ENCODE measurements at places on chromosomes 5 and 9.

DNA sequence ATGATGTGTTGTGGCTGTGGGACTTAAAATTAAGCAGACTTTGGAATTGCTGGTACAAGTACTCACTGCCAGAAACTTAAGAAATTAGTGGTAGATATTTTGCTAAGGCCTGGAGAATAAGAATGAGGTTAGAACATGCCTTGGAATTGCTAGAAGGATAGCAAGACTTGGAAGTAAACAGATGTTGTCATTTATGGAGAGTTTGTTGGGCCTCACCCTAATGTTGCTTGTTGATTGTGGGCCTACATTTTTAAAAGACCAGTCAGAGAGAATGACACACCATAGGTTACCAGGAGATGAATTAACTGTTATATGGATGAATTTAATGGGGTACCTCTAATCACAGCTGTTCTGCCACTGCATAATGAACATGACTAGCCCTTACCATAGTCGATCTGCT lies 120.1 kb upstream of the GAS1 start:
- DNase-seq, result no peak

DNA sequence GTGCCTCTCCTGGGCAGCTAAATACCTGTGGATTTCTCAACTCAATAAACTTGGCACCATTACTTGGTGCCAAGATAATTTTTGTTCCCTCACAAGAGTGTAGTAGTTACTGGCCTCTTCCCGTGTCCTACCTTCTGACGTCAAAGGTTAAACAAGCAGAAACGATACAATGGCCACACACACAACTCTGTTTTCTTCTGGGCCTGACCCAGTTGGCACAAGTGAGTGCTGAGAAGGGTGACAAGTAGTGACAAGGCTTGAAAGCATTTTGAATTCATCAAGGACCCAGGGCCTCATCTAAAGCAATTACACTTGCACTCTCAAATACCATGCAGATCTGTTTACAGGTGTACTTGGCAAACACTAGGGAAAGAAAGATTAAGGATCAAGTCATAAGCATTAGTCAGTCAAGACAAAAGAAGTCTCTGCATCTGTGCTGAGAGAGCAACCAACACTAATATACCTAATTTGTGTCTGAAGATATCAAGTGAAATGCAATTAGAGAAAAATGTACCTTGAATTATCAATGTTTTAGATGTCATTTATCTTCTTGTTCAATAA lies 30.8 kb downstream of the RASEF start:
- DNase-seq, result no peak

DNA sequence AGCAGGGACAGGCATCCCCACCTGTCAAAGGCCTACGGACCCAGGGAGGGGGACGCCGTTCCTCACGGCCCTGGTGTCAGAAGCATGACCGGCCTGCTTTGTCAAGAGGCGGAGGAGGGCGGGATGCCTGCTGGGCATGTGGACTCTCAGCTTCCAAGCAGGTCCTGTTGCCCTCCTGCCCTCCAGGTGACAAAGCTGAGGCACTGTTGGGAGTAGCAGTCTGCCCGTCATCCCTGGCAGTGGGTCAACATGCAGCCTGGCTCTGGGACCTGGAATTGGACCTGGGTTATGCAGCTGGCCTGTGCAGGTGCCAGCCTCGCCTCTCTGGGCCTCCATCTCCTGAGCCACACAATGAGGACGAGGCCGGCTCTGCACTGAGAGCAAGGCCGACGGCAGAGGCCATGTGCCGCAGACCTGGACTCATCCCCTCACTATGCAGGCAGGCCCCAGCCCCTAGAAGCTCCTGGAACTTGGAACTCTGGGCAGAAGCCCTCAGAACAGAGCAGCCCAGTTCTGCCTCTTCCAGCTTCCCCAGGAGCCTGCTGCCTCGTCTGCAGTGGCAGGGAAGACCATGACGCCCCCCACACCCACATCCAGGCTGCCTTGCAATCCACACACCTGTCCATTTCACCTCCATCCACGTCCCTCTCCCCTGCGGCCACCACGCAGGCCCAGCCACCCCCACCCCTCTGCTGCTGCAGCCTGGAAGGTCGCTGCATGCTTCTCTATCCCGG lies 20.8 kb upstream of the FCN1 start:
- no peak for DNase-seq

GRCh38 chr9:84947412-84947972 lies 278.0 kb downstream of the NTRK2 start:
- no peak for DNase-seq

GRCh38 chr5:95644351-95645042 lies 2.1 kb upstream of the RFESD start:
- no peak for DNase-seq

GRCh38 chr9:122179054-122179689 lies 19.5 kb downstream of the MORN5 start:
- no peak for DNase-seq

DNA sequence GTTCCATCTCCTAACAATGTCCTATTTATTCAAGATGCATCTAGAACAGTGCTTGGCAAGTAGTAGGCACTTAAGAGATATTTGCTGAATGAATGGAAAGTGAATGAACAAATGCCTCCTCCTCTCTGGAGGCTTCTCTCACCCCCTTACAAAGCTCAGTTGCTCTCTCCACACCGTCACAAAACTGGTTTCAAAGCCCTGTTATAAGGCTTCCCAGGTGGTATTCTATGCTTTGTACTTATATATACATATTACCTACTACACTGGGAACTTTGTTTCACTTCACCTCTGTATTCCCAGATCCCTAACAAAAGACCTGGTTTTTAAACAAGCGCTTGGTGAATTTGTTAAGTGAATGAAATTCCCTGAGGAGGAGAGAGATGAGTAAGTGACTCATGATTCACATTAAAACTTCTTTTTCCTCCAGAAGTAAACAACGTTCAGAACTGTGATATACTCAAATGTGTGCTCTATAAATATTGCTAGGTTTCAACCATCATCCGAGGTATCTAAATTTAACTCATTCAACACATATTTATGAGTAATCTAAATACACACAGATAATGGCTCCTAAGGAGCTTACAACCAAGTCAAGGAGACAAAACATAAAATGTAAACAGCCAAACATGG lies 36.0 kb downstream of the DENND1A start:
- DNase-seq, result no peak

- DNase-seq, result no peak
These were observed 923 bp downstream of the RECK start for GRCh38 chr9:36037549-36038122.

GRCh38 chr9:88280816-88281382 lies 107.3 kb upstream of the SPIN1 start:
- DNase-seq, result no peak

DNA sequence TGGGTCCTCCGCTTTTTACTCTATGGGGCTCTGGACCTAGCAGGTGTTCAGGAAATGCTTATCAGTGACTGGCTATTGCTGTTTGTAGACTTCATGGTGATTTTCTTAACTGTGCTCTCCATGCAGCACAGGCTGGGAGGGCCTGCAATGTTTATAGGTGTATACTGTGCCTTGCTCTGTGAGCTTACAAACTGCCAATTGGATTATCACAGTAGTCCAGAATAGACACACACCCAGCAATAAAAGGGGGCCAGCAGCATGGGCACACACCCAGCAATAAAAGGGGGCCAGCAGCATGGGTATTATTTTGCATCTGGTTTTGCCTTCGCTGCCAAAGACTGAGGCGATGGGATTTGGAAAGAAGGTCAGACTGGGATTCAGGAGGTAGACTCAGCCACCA lies 100.0 kb downstream of the CRB2 start:
- DNase-seq, result no peak

DNA sequence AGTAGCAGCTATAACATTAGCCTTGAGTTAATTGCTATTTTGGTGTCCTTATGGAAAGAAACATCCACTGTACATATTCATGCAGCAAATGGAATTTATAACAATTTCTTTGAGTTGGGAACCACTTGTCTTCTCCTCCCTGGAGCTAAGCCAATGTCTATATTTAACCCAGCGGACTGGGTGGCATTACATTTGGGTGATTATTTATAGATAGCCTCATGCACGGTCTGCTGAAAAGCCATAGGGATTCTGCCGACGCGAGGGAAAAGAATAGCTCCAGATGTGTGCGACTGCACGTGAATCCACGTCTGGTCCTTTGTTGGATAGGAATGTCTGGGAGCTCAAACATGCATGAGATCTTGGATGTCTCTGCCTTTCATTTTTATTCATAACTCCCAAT lies 157.5 kb upstream of the BRINP1 start:
- DNase-seq, result no peak

DNA sequence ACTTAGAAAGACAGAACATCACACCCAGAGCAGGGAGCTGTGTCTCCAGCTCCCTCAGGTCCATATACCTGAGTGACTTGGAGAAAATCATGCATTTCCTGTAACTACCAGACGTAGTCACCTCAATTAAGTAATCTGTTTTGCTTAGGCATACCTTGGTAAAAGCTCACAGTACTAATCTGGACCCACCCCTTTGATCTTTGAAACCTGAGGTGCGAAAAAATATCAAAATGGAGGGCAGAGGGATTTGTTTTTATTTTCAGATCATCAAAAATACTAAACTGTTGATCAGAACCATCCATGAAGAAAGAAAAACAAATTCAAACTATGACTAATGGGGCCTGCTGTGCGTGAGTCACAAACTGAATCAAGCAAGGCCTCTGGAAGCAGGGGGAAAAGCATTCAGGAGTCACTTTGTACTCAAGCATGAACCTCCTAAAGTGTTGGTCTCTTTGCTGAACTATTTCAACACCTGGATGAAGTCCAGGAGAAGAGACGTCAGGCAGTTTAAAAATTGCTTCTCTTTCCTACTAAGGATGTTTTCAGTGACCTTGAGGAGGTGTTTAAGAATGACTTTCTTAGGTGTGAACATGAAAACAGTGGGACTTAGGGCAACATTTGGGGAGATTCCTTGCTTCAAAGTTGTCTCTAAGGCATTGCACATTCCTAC lies 76.3 kb downstream of the MUSK start:
- peak; percentile 90 for DNase-seq

DNA sequence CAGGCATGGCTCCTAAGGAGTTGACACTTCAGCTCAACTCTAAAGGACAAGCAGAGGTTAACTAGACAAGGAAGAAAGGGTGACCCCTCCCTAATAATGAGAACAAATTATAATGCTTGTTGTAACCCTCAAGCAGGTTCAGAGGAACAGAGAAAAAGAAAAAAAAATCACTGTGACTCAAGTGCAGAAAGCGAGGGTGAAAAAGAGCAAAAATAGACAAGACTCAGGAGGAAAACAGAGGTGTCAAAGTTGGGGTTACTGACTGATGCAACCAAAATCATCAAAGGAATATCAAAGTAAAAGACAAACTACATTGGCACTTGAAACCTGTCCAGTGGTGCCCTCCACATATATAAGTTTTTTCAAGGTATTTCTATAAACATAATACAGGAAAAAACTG lies 28.4 kb downstream of the FBXW11 start:
- DNase-seq, result no peak

- DNase-seq, result no peak
These were observed 7.7 kb downstream of the ICE1 start for GRCh38 chr5:5430136-5430535.

DNA sequence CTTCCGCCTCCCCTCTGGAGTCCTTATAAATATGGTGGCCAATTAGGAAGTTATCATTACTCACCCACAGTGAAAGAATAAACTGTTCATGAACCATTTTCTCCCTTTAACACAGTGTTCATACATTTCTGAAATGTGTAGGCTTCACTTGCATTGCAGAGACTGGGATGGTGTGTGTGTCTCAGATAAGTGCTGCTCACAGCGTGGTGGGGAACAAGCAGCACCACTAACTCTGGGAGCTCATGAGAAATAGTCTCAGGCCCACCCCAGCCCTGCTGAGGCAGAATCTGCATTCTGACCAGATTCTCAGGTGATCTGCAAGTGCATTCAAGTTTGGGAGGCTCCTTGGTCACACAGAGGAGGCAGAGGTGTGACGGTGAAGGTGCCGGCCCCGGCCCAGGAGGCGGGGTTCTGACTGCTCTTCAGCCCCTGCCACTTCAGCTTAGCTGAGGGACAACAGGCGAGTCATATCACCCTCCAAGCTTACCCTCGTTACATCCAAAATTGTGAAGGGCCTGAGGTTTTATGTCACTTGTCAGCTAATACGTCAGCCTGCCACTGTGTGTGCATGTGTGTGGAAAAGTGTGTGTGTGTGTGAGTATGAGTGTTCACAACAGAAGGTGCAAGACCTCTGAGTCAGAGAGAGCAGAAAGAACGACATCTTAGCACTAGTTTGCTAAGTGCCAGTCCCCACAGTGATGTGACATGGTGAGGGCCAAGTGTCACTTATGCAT lies 34.7 kb downstream of the DAP start:
- no peak for DNase-seq

DNA sequence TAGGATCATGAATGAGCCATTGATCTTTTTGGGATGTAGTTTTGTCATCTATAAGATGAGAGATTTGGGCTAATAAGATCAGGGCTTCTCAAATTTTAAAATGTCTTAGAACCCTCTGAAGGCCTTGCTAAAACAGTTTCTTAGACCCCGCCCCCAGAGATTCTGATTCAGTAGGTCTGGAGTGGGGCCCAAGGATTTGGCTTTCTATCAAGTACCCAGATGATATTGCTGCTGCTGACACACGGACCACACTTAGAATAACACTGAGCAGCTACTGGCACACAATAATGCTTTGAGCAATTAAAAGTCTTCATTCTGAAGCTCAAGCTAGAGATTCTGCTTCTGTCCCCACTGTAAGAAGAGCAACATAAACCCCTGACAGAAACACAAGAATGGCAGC lies 216.7 kb downstream of the SMARCA2 start:
- peak; percentile 12 for DNase-seq

DNA sequence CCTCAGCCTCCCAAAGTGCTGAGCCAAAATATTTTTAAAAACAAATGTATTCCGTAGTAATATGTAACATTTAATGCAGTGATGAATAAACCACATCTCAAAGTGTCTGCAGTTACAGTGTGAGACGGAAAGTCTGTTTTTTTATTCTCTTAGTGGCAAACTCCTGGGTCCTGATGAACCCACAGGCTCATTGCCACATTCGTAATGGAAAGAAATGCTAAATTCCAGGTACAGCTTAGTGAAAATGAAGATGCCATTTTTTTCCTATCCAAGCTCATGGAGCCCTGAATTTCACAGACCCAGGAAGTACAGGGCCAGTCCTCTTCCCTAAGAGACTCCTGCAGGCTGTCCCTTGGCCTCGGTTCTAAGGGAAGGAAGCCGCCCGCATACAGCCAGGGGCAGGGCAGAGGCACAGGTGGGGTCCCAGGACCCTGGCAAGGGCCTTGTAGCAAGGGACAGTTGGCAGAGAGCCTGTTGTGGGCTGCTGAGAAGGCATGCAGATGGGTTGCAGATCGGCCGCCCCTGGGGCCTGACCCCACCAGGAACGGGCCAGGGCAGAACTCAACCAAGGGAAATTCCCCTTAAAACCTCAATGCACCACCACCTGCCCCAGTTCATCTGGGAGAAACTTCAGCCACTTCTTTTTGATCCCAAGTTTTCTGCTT lies 36.2 kb downstream of the IPPK start:
- no peak for DNase-seq

GRCh38 chr5:150052956-150053712 lies 33.2 kb downstream of the CSF1R start:
- DNase-seq, result peak; percentile 19

GRCh38 chr5:135242866-135243555 lies 156.0 kb downstream of the MACROH2A1 start:
- DNase-seq, result no peak

- DNase-seq, result peak; percentile 57
These were observed 1.2 kb upstream of the NPR3 start for GRCh38 chr5:32709750-32710549.

GRCh38 chr9:14212697-14213420 lies 101.1 kb downstream of the NFIB start:
- no peak for DNase-seq

GRCh38 chr5:77635067-77635916 lies 3.2 kb downstream of the OTP start:
- no peak for DNase-seq

- no peak for DNase-seq
These were observed 293.0 kb downstream of the SPOCK1 start for GRCh38 chr5:137206030-137206715.
